Muscle of leg (tissue), 16 donors: ENCODE measurements at places on chromosomes 5 and 9. TPM values are rescaled to one million over a fixed set of nuclear protein-coding genes. Genes with fewer than 3 reads are reported as not detected.
A peak's percentile ranks its signal among the peaks of the same experiment; 100 is the strongest.

- H3K27me3 ChIP-seq = no peaks in the 10 kb centered on the region
- no peak overlapping the region for H3K27ac ChIP-seq
- H3K36me3 ChIP-seq = no peaks in the 10 kb centered on the region
Observed at GRCh38 chr5:32961059-32961415, 249.9 kb downstream of the NPR3 start.

GRCh38 chr5:126492939-126493338, 69.7 kb downstream of the GRAMD2B start:
- H3K27me3 ChIP-seq = no peaks in the 10 kb centered on the region
- no peak for DNase-seq
- peaks cover 6% of the 10 kb centered on the region for H3K36me3 ChIP-seq
- peaks cover 5% of the 10 kb centered on the region for H3K4me1 ChIP-seq

PLCXD3 gene
- total RNA-seq = 0.09 TPM

- DNase-seq = peak; percentile 5
- no peaks in the 10 kb centered on the region for H3K27me3 ChIP-seq
- no peak overlapping the region for H3K27ac ChIP-seq
- H3K4me3 ChIP-seq = no peak overlapping the region
Observed at GRCh38 chr9:36597412-36598178, 24.9 kb downstream of the MELK start.

GRCh38 chr5:74192606-74193299, 447.8 kb downstream of the ENC1 start:
- H3K4me3 ChIP-seq = no peak overlapping the region
- peaks cover 4% of the 10 kb centered on the region for H3K4me1 ChIP-seq
- H3K27me3 ChIP-seq = no peaks in the 10 kb centered on the region
- H3K27ac ChIP-seq = peak overlapping the region; percentile 64

DNA sequence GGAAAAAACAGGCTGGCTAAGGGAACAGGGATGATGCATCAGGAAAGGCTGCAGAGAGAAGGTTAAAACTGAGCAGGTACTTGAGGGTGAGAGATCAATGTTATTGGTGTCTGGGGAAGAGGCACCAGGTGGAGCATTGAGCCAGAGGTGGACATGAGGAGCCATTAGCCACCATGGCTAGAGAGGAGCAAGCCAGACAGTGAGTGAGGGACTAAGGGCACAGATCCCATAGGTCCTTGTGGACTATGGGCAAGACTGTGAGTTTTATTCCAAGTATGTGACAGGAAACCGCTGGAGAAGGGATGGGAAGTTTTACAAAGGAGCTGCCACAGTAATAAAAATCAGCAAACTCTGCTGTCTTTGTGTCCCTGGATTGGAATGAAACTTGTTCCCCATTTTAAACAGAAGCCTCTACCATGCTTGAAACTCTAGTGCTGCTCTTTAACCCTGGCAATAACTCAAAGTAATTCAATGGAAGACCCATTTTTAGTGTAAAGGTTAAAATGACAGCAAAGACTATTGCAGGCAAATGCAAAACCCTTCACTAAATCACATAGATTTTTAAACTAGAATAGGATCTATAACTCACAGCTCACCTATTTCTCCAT, 349.8 kb downstream of the ENC1 start:
- H3K36me3 ChIP-seq = no peaks in the 10 kb centered on the region
- H3K4me3 ChIP-seq = no peak overlapping the region
- no peaks in the 10 kb centered on the region for H3K27me3 ChIP-seq

ESM1 gene
- 2.8 TPM for total RNA-seq

DNA sequence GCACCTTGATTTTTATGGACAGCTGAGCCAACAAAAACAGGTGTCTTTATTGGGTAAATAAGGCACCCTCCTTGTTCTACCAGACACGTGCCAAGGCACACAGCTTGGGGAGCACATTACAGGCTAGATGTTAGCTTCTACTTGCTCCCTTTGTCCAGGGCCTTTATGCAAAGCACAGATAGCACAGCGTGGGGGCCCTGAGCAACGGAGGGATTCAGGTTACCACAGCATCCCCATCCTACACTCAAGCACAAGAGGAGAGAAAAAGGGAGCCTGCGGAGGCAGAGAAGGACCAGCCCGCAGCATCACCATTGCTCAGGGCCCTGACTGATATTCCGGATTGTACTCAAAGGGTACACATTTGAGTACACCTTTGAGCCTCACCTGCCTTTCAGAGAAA, 181.7 kb upstream of the KIF2A start:
- no peaks in the 10 kb centered on the region for H3K27me3 ChIP-seq
- no peak overlapping the region for H3K27ac ChIP-seq
- no peak overlapping the region for H3K4me3 ChIP-seq
- H3K4me1 ChIP-seq = no peaks in the 10 kb centered on the region
- DNase-seq = no peak

GRCh38 chr5:38537505-38537904, 18.9 kb downstream of the LIFR start:
- no peak overlapping the region for H3K27ac ChIP-seq
- H3K36me3 ChIP-seq = no peaks in the 10 kb centered on the region
- no peak for DNase-seq
- peaks cover 30% of the 10 kb centered on the region for H3K4me1 ChIP-seq
- H3K27me3 ChIP-seq = no peaks in the 10 kb centered on the region
- H3K4me3 ChIP-seq = no peak overlapping the region

PCDHAC1 gene
- total RNA-seq = 0.27 TPM

GAPT gene
- total RNA-seq = 0.44 TPM

GRCh38 chr9:133429214-133429613, 7.0 kb downstream of the ADAMTS13 start:
- no peak overlapping the region for H3K4me3 ChIP-seq
- H3K27ac ChIP-seq = no peak overlapping the region
- H3K4me1 ChIP-seq = peaks cover 5% of the 10 kb centered on the region
- no peaks in the 10 kb centered on the region for H3K36me3 ChIP-seq

TLE4 gene
- 16.6 TPM for total RNA-seq

GRCh38 chr5:55502759-55503158, 32.0 kb downstream of the PLPP1 start:
- peaks cover under 1% of the 10 kb centered on the region for H3K4me1 ChIP-seq
- H3K4me3 ChIP-seq = no peak overlapping the region
- peaks cover under 1% of the 10 kb centered on the region for H3K36me3 ChIP-seq
- DNase-seq = no peak

EFNA5 gene
- total RNA-seq = 3.7 TPM

HDHD3 gene
- 5.5 TPM for total RNA-seq

- no peak overlapping the region for H3K27ac ChIP-seq
- H3K4me1 ChIP-seq = no peaks in the 10 kb centered on the region
- no peak overlapping the region for H3K4me3 ChIP-seq
- H3K27me3 ChIP-seq = no peaks in the 10 kb centered on the region
- DNase-seq = no peak
Observed at GRCh38 chr9:120829650-120830049, 13.1 kb downstream of the PSMD5 start.
